Stimulated activated CD4-positive, alpha-beta T cell treated with anti-CD3 and anti-CD28 coated beads, Interleukin-15, amount 100 ng/mL, for 48 hours (primary cell): ENCODE measurements at places on chromosomes 2 and 18.

DNA sequence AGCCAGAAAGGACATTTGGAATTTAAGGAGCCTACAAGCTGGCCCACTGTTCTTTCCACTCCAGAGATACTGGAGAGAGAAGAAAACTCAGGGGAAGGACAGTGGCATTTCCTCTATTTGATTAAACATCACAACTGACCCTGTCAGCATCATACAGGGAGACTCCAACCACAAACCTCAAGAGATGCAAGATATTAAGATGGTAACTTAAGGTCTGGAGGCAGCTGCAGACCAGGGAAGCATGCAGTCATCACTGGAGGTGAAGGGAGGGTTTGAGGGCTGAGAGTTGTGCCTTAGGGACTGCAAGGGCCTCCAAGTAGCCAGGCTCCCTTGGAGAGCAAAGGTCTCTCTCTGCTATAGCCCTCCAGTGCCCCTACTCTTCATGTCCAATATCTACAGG, 67.4 kb downstream of the RNF152 start:
- DNase-seq = no peak

GRCh38 chr2:104866883-104867812, 13.2 kb downstream of the POU3F3 start:
- DNase-seq = no peak

GRCh38 chr2:28488083-28488830, 7.6 kb upstream of the PLB1 start:
- no peak for DNase-seq

GRCh38 chr2:55395724-55396605, 23.7 kb downstream of the CCDC88A start:
- no peak for DNase-seq

DNA sequence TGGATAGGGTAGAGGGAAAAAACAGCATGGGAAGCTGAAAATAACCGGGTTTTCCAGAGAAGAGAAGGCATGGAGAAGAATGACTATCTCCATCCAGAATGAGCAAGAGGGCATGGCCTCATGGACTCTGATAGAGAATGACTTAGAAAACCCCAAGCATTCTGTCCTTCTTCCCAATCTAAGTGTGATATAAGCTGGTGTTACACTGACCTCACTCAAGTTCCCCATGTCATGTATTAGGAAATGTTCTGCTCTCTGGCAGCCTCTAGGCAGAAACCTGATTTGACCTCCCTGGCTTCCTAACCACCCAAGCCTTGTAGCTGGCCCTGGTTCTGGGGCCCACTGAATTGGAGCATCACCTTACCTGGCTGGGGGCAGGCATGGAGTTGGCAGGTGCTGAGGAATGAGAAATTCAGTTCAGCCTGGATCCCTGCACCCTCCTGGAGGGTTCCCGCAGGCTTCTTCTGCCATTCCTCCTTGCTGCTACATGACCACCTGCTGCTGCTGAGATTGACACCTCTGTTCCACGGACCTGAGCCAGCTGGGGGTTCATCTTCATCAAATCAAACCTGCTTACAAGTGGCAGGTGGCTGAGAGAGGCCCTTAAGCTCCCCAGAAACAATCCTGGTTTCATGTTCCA, 5.2 kb upstream of the SIGLEC15 start:
- DNase-seq = no peak

- DNase-seq = no peak
These were observed 18.4 kb upstream of the TXNL4A start for GRCh38 chr18:80006724-80007123.

- peak; percentile 51 for DNase-seq
These were observed 77.3 kb upstream of the PHLPP1 start for GRCh38 chr18:62637807-62638687.

DNA sequence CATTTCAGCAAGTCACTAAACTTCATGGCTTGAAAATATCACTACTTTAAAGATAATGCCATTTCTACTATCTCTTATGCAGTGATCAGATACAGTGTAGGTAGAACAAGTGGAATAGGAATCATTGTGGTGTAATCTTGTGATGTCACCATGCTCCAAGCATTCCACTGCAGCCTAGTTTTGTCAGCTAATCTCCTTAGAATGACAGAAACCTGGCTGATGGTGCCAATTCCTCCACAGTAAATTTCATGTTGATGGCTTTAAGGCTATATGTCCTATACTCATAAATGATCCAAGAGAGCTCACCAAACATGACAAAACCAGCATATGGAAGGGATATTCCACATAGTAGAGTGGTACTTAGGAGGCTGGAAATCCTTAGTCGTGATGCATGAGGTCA, 184.9 kb downstream of the PDE1A start:
- DNase-seq = no peak

DNA sequence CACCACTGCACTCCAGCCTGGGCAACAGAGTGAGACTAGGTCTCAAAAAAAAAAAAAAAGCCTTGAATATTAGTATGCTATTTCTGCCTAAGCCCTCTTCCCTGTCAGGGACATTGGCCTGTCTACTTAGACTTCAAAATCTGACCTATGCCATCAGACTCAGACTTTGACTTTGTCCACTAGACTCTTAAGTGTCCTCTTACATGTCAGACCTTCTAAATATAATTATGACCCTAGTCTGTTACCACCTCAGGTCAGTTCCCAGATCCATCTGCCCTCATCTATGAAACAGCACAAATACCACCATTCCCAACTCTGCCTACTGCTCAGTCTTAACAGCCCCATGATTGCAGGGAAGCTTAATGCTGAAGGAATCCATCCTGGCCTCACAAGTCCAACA, 244.6 kb downstream of the ZEB2 start:
- no peak for DNase-seq

GRCh38 chr18:22912835-22913234, 20.3 kb upstream of the RBBP8 start:
- DNase-seq = no peak
